ENCODE measurements at places on chromosomes 6 and 20.

DNA sequence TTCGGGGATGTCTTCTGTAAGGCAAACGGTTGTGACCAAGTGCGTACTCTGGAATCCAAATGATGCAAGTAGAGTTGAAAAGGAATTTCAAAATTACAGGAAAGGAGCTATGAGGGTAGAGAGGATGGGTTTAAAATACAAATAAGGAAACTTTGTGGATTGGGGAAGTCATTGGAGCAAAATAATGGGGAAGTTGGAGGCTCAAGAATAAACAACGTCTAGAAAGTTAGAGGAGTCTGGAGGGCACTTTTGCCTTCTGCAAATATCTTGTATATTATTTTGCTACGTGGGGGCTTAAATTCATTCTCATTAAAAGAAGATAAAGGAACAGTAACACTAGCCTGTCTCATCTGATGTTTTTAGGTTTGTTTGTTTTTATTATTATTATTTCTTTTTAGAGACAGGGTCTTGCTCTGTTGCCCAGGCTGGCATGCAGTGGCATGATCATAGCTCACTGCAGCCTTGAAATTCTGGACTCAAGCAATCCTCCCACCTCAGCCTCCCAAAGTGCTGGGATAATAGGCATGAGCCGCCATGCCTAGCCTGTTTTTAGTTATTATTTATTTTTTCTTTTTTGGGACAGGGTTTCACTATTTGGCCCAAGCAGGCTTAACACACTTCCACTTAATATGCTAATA, 55.0 kb upstream of the TNFAIP3 start:
- DNase-seq = no peak

- no peak for DNase-seq
These were observed 37.1 kb downstream of the PROKR2 start for GRCh38 chr20:5279661-5280060.

DNA sequence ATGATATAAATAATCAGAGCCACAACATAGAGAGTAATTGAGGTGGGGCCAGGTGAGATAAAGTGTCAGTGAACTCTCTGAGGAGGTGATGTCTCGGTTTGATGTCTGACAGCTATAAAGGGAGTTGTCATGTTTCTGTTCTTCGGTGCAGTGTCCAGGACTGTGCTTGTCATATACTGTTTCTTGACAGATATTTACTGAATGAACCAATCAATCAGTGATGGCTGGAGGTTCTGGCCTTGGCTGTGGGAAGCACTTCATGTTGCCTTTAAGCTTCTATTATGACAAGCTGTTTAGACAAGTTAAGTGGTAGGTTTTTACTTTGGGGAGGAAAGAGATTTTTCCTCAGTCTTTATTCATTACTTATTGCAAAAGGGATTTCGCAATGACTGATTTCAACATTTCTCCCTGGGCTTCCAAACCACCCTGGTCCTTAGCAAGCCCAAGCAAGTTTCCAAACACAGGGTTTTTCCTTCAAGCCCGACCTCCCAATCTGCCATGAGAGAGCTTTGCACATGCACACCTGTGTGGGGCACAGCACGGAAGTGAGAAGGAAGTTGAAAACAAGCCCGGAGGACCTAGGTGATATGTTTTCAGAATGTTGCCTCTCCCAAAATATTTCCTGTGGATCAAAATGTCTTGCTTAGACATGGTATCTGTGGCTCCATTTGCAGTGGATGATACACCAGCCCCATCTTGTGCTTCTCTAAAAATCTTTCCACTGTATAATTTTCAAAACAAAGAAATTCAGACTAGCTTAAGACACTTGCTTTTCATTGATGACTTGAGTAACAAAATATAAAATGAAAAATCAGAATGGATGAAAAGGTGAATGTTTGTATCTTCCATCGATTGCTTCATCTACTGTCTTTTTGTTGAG, 567.3 kb upstream of the BTBD3 start:
- DNase-seq = no peak

DNA sequence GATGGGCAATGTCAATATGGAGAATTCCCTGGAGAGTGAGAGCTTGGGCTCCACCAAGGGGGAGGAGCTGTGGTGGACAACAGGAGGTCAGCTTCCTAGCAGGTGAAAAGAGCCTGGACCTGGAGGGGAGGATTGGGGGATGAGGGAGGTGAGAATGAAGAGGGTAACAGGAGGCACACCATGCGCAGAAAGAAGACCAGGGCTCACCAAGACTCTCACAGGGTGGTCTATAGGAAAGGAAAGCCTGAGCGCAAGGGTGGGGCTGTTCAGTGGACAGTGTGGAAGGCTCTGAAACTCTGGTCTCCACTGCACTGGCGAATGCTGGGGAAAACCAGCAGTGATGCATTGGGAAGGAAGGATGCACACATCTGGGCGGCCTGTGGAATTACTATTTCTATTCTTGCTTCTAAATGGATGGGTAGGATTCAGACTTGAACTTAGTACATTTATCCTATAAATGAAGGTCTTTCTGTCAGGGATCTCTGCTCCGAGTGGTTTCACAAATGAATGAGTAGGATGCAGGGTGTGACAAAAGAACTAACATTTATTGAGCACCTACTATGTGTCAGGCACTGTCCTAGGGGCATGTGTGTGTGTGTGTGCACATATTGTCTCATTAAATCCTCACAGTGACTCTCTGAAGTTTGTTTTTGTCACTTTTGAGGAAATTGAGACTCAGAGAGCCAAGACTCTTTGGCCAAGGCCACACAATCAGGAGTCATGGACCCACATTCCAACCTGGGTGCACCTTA, 152.7 kb downstream of the CD83 start:
- DNase-seq = no peak

DNA sequence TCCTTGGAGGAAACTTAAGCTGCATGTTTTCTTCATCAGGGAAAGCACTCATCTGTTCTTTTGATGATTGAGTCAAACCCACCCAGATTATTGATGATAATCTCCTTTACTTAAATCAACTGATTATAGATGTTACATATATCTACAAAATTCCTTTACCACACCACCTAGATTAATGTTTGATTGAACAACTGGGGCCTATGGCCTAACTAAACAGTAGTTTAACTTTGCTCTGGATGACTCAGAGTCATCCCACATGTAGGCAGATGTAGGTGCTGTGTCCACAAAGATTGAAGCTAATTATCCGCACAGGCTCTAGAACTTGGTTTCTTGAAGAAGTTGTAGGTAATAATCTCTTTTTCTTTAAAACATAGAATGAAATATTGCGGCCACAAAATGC, 42.2 kb downstream of the PKIB start:
- DNase-seq = no peak

DNA sequence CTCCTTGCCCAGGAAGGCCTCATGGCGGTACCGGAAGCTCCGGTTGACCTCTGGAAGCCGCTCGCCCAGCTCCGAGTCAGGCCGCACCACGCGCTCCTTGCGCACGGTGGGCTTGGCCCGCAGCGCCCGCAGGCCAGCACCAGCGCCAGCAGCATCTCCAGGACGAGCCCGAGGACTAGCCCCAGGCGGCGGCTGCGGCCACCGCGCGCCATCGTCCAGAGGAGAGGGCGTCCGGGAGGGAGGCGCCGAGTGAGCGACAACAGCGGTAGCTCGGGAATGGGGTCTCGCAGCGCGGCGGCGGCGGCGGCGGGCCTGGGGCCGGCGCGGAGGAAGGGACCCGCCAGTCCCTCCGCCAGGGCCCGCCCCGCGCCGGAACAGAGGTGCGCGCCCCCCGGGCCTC, 27.6 kb upstream of the CGA start:
- DNase-seq = no peak

- no peak for DNase-seq
These were observed 1.5 kb downstream of the FOXC1 start for GRCh38 chr6:1611322-1611571.

DNA sequence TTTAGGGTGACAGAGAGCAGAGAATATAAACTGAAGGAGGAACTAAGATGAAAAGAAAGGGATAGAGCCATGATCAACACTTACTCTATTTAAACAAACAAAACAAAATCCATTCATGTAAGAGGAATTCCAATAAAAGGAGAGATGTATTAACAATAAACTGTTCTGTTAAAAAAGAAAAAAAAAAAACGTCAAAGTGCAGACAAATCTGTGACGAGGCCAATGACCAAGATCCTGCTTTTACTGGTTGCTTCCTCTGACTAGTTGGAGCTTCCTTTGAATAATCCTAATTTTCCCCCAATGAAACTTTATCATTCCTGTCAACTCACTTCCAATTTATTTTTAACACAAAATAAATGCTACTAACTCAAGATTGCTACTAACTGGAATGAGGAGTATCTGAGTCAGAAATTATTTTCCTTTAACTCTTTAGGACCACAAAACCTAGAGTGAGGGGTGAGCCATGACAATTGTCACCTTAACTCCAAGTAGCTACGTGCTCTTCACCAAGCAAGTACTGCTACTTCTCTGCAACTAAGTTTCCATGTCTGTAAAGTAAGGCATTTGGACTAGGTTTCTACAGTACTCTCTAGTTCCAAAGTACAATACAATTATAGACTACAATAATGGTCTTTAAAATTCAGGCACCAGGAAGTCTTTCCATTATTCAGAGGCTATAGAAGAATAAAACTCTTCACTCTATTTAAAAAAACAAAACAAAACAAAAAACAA, 152.0 kb downstream of the PTPRK start:
- DNase-seq = no peak

DNA sequence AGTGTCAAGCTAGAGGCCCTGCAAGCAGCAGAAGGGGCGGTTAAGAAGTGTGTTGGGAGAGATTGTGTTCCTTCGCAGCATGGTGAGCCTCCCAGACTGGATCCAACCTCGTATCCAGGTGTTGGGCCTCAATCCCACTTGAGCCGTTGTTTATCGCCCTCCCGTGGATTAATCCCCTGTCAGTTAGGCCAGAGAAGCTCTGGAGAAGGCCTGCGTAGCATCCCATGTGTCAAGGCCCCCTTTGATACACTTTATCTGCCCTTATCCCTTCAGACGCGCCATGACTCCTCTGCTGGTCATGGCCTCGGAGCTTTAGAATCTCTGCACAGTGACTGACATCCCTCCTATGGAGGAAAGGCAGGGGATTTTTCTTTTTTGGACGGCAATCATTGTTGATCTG, 181.0 kb downstream of the ZFP64 start:
- no peak for DNase-seq

GRCh38 chr6:156517088-156517487, 260.1 kb upstream of the ARID1B start:
- DNase-seq = no peak
